Stimulated activated CD4-positive, alpha-beta T cell treated with anti-CD3 and anti-CD28 coated beads, Interleukin-2, amount 100 ng/mL, for 4 hours (primary cell): ENCODE measurements at places on chromosomes 5 and 9.

DNA sequence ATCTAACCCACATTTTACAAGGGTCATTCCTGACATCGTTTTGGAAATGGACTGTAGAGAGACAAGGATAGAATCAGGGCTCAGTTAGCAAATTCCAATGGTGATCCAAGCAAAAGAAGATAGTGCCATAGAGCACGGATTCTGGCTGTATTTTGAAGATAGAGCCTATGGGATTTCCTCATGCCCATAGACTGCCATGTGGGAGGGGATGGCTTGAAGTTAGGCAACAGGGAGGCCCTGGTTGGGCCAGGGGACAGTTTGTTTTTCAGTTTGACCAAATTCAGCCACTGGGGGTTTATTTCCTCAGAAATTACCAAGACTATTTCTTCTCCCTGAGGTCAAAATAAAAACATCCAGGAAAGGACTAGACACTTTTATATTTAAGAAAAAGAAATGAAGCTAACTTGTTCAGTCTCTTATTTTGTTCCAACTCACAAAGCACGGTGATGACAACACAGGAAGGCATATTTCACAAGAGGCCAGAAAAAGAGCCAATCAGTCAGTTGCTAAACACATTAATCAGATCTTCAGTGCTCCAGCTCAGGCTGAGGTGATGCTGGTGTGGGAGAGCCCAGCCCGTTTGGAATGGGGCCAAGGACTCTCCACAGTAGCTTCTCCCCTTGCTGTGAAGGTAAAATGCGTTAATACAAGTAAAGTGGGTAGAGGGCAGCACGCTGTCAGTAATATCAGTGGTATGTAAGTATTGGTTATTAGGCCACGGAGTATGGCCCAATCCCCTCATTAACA, 4.4 kb upstream of the DCTN4 start:
- DNase-seq, result no peak

DNA sequence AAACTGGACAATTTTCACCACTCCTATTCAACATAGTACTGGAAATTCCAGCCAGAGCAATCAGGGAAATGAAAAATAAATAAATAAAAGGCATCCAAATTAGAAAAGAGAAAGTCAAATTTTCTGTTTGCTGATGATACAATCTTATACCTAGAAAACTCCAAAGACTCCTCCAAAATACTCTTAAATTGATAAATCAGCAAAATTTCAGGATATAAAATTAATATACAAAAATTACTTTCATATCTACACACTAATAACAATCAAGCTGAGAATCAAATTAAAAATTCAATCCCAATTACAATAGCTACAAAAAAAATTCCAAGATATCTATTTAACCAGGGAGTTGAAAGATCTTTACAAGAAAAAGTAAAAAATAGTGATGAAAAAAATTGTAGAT, 651.9 kb downstream of the DTWD2 start:
- DNase-seq, result no peak

- no peak for DNase-seq
Measured at GRCh38 chr9:68711281-68711680, 6.2 kb downstream of the PIP5K1B start.

DNA sequence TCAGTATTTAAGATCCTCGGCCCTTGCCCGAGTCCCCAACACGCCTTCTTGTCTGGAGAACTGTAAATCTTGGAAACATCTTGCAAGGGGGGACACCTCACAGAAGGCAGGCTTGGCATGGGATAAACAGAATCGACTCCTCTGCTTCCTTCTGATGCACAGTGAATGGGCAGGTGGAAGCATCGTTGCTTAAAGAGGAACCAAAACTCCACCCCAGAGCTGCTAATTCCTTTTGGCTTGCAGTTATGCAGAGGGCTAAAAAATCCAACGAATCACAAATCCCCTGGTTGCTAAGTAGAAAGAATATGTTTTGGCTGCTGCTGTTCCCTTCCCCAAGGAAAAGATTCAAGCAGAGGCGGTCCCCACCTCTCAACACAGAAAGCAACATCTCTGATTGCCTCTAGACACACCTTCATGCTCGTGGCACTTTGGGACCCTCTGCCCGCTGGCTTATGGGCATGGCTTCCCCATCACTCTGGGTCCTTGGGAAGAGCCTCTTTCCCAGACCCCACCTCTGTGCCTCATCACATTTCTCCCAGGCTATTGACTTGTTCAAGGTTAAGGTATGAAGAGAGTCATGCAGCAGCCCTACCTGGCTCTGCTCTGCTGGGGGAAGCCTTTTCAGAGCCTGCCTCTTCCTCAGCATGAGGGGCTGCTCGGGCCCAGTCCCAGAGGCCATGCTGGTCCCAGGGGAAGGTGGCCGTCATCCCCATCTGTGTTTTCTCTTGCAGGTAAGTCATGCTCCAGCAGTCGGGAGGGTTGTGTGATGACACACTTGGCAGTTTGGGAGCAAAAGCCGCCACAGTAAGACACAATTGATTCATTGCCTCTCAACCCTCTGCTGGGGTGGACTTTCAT, 137.1 kb downstream of the KCNIP1 start:
- no peak for DNase-seq

DNA sequence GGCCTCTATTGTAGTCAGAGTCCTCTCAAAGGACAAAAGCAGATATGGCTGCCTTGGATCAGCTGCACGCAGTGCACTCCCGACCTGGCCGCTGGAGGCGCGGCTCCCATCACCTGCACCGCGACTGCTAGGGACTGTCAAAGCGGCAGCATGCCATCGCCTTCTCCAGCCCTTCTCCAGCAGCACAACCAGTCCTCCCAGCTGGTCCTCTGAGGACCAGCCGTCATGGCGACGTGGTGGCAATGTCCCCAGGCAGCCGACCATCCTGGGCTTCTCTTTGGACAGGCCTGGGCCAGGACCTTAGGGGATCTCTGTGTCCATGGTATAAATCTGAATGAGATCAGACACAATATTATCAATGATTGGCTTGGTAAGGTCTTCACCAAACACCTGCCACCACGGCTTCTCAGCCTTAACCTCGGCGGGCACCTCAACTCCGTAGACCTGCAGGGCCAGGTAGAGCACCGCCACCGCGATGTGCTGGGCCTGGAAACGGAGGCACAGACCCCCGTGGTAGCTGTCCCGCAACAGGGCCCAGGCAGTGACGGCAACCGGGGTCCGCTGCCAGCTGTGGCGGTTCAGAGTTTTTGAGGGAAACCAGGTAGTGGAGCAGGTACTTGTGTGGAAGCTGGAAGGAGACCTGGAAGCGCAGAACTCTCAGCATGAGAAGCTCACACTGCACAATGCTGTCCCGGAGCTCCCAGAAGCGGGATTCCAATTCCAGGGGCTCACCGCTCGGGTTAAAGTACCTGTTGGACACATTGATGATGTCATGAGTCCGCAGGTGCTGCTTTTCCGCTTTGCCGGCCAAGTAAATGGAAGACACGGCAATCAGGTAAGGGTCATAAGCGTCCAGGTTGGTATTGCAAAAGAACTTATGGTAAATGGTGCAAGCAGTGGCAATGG, 8.5 kb downstream of the DUSP1 start:
- DNase-seq, result no peak

GRCh38 chr5:155834271-155834975, 492.5 kb upstream of the SGCD start:
- DNase-seq, result no peak

DNA sequence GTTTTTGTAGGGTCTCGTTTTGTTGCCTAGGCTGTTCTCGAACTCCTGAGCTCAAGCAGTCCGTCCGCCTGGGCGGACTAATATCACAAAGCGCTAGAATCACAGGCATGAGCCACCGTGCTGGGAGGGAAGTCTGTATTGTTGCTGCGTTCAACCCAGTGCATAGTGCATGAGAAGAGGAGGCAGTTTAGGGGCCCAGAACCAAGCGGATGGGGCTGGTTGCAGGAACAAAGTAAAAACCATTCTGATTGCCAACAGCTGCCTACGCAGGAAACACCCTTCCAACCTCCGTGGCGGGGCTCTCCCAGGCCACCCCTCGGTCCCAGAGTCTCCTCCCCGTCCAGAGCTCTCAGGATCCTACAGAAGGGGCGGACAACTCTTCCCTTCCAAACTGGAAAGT, 87.1 kb downstream of the ANXA2R start:
- DNase-seq, result no peak

DNA sequence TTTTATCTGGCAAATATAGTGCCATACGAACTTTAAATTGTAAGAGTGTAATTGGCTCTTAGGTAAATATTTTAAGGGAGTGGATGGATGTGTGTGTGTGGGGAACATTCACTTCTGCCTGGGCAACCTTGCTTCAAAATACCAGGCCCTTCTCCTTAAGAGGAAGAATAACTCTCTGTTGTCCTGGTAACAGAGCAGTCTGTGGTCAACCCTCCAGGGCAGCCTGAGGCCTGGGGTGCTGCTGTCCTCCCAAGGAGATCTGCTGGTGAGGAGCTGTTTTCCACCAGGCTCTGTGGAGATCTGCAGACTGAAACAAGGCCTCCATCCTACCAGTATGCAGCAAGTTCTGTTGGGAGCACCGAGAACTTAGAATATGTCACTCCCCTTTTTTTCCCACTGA, 325.2 kb downstream of the PSAT1 start:
- DNase-seq, result no peak

- no peak for DNase-seq
Measured at GRCh38 chr5:142671801-142672200, 14.1 kb downstream of the FGF1 start.

- no peak for DNase-seq
Measured at GRCh38 chr5:175317872-175318271, 126.1 kb downstream of the DRD1 start.

DNA sequence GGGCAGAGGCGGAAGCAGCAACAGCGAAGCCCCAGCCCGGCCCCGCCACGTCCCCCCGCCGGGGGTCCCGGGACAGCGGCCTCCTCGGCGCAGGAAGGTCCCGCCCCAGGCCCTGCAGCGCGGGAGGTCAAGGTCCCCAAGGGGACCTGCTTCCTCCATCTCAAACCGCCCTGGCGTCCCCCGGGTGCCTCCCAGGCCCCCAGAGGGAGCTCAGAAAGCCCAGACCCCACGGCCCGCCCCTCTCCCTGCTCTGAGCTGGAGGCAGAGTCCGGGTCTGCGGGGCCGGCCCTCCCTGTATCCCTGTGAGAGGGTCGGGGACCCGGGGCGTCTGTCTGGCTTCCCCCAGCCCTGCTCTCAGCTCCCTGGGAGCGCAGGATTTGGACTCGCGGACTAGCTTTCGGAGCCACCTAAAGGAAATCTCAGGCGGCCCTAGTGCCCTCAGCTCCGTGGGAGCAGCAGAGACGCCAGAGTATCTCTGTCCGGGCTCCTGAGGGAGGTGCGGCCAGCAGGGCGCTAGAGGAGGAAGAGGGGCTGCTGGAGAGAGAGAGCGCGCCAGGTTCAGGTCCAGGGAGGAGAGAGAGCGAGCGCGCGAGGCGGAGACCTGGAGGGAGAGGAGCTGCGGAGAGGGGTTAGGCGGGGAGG, 30.7 kb downstream of the EXOC3 start:
- no peak for DNase-seq

- no peak for DNase-seq
Measured at GRCh38 chr9:124882231-124882630, 20.3 kb downstream of the ARPC5L start.

DNA sequence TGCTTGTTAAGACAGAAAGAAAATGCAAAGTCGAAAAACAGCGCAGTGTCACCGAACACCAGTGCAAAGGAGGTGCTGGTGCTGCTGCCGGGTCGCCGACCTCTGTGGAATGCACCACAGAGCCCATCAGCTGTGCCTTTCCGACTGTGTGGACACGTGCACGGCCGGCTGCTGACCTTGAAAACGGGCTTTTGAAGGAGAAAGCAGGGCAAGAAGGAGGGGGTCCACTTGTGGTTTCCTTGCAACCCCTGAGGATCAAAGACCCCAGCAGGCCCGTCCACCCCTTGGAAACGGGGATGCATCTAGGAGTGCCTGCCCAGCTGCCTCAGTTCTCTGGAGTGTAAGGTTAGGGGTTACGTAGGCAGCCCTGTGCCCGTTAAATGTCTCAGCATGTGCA, 6.2 kb upstream of the OLFM1 start:
- DNase-seq, result no peak

GRCh38 chr9:36818965-36819870, 214.8 kb downstream of the PAX5 start:
- no peak for DNase-seq

- no peak for DNase-seq
Measured at GRCh38 chr5:106314221-106314824, 1356.4 kb downstream of the EFNA5 start.

- no peak for DNase-seq
Measured at GRCh38 chr5:73968246-73968645, 342.2 kb downstream of the ARHGEF28 start.

- no peak for DNase-seq
Measured at GRCh38 chr9:34139477-34140146, 13.1 kb upstream of the DCAF12 start.

DNA sequence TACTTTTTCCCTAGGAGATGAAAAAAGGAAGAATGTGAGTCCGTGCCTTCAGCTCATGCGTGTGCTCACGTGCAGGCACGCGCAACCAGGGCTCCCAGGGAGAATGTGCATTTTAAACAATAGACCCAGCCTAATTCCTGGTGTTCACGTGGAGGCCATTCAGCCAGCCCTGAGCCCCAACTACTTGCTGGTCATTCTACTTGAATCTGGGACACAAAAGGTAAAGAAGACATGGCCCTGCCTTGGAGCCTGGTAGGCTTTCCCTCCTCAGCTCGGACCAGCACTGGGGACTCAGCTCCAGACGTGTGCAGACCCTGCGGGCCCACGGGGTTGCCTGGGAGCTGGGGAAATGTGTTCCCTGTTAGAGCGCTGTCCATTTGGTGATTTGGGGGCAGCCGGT, 125.5 kb downstream of the MVB12B start:
- DNase-seq, result no peak

- DNase-seq, result no peak
Measured at GRCh38 chr5:71943874-71944273, 163.4 kb upstream of the MAP1B start.
